Caki2 (cell line): ENCODE measurements at places on chromosomes 16 and 17.

DNA sequence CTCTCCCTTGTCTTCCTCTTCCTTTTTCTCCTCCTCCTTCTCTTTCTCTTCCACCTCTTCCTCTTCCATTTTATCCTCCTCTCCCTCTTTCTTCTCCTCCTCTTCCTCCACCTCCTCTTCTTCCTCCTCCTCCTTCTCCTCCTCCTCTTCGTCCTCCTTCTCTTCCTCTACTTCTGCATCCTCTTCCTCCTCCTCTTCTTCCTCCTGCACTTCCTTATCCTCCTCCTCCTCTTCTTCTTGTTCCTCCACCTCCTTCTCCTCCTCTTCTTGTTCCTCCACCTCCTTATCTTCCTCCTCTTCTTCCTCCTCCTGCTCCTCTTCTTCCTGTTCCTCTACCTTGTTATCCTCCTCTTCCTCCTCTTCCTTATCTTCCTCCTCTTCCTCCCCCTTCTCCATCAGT, 28.8 kb upstream of the GPR139 start:
- no peak for DNase-seq

GRCh38 chr17:71187145-71187878, 933.5 kb upstream of the SOX9 start:
- no peak for DNase-seq

GRCh38 chr17:44069974-44070454, 521 bp upstream of the G6PC3 start:
- no peak for DNase-seq

- no peak for DNase-seq
Observed at GRCh38 chr16:84614968-84615813, 2.7 kb downstream of the COTL1 start.

- no peak for DNase-seq
Observed at GRCh38 chr17:77420095-77420803, 279.5 kb downstream of the SEC14L1 start.

- DNase-seq = no peak
Observed at GRCh38 chr17:72502371-72503341, 381.8 kb downstream of the SOX9 start.

- DNase-seq = no peak
Observed at GRCh38 chr17:39979893-39980350, 685 bp upstream of the PSMD3 start.

- DNase-seq = no peak
Observed at GRCh38 chr16:7615565-7615964, 282.9 kb downstream of the RBFOX1 start.

DNA sequence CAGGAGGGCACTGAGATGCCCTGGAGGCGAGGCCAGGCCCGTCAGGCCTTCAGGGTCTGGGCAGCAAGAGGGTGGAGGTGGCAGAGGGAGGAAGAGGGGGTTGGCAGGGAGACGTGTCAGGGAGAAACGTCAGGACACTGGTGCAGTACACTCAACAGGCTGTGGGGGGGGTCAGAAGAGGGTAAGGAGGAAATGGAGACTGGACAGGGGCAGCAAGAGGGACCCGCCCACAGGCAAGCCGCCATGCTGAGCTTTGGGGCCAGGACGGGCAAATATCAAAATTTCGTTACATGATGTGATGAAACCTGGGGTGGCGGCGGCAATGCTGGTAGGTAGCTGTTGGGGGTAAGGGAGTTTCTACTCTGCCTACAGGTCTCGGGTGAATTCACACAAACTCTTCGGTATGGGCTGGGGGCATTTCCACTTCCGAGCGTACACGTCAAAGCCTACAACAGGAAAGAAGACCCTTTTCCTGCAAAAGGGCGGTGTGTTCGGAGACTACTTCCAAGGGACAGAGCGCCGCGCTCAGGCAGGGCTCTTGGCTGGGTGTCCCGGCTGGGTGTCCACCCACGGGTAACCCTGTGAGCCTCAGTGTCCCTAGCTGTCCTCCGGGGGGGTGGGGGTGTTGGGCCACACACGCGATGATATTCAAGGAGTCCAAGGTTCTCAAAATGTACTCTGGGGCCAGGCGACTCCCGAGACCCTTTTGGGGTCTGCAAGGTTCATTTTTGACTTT, 43.3 kb upstream of the ATP2A3 start:
- DNase-seq = no peak

GRCh38 chr16:50597563-50598255, 49.5 kb downstream of the NKD1 start:
- no peak for DNase-seq

DNA sequence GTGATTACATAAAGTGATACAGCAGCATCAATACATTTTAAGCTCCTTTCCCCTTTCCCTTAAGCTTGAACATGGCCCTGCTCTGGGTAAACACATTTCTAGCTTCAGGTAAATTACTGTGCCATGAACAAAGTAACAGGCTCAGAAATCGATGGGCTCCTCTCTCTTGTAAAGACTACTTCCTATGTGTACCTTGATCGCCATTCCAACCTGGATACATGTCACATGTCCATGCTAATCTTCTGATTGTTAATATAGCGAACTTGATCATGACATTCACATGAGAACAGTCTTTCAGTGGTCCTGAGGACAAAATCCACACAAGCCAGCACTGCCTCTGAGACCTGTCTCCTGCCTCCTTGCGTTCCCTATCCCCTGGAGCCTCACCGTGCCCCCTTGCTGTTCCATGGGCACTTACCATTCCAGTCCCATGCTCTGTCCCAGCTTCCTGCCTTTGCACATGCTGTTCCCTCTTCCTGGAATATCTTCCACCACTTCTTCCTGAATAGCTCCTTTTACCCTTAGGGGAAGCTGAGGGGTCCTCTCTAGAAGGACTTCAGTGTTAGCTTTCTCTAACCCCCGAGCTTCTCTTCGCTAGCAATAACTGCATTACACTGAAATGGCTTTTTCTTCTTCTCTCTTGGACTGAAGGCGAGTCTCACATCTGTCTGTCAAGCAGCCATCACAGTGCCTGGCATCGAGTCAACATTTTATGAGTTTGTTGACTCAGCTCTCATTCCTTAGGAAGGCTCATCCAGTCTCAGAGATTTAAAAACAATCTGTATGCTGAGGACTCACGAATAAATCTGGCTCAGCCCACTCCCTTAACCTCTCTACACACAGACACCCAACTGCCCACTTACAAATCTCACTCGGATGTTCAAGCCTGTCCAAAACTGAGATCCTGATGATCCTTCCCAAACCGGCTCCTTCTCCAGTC, 93.3 kb downstream of the ASIC2 start:
- peak; percentile 17 for DNase-seq

GRCh38 chr17:82350182-82351030, 8.6 kb upstream of the TEX19 start:
- DNase-seq = no peak

DNA sequence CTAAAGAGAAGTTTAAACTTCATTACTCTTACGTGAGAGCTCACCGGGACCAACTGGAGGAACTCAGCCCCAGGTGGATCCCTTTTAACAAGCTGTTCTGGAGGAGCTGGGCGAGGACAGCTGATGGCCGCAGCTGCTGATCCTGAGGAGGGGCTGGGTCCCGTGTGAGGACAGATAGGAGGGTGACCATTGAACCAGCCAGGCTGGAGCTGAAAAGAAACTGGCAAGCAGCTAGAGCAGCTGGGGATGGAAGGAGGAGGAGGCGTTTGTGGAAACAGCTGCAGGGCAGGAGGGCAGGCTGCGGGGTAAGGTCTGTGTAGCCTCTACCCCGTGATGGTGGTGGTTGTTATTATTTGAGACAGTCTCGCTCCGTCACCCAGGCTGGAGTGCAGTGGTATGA, 119.5 kb downstream of the AATF start:
- no peak for DNase-seq

DNA sequence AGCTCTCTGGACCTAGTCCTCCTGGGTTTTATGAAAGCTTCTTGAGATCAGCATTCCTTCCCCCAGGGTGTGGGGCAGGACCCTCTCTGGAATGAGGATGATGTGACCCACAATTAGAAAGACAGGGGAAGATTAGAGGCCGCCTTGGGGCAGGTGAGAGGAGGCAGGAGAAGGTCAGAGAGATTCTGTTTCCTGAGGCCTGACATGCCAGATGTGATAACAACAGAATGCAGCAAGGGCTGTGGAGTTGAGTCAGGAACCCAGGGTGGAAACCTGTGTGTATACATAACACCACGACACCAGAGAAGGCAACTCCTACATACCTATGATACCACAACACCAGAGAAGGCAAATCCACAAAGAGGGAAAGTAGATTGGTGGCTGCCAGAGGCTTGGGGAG, 5.4 kb upstream of the SLC5A10 start:
- no peak for DNase-seq

- no peak for DNase-seq
Observed at GRCh38 chr16:23131436-23131835, 17.8 kb downstream of the USP31 start.

DNA sequence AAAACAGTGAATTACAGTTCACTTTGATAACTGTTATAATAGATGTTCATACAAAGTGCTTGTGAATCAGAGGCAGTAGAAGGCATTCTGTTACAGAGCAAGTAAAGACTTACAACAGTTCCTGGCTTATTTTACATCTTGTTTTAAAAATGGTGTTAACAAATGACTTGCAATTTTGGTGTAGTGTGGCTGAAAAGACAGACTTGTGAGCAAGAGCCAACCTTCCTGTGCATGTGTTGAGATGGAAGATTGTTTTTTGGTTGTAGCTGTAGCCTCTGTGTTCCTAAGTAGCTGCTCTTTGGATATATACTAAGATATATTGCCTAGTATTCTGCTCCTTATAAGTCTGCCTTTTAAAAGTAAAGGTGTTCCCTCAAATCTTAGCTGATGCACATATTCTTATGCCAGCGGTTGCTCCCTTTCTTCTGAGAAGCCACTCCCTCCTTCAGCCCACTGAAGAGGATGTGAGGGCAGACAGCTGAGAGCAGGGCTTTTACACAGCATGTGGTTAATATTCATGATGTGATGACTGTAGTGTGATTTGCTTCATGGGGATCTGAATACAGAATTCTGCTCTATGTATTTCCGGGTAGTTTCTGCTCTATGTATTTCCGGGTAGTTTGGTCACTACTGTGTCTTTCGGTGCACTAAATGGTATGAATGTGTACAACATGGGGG, 182.3 kb downstream of the PHKB start:
- DNase-seq = no peak

- DNase-seq = no peak
Observed at GRCh38 chr16:69706256-69706974, 19.9 kb downstream of the NQO1 start.

GRCh38 chr16:21666772-21667171, 3.0 kb downstream of the OTOA start:
- DNase-seq = no peak

- no peak for DNase-seq
Observed at GRCh38 chr17:31054761-31055160, 40.0 kb upstream of the NF1 start.

- DNase-seq = no peak
Observed at GRCh38 chr17:80362428-80363119, 52.4 kb upstream of the ENDOV start.

- DNase-seq = no peak
Observed at GRCh38 chr17:80312621-80313135, 52.0 kb downstream of the RNF213 start.

DNA sequence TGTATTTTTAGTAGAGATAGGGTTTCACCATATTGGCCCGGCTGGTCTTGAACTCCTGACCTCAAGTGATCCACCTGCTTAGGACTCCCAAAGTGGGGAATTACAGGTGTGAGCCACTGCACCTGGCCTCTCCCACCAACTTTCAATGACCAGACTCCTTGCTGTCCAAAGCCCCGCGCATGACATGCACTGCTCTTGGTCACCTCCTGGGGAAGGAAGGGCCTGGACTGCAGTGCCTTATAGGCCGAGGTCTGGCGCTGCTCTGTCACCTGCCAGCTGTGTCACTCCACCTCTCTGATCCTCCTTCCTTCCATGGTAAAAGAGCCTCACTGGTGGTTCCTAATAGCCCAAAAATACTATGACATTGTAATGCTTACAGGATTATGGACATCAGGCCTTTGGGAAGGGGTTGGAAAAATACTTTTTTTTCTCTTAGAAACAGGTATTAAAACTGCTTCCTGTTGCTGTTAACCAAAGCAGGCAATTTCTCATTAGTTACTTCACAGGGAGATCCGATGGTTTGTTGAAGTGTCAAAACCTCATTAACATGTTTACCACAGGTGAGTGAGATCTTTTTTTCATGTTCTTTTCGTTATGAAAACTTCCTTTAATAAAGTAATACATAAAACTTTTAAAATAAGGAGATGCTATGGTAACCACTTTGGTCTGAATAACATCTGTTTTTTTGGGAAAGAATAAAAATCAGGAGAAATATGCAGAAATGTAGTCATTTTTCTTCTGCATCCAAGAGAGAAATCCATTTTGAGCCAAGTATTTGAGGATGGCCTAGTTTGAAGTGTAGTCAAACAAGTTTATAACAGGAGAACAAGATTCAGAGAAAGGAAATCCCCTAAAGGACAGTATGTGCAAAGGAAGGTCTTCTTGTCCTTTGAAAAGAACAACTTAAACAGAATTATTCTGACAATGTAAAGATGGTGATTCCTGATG, 35.5 kb downstream of the GRB7 start:
- no peak for DNase-seq

GRCh38 chr17:44607836-44608690, 48.2 kb upstream of the MEIOC start:
- no peak for DNase-seq

DNA sequence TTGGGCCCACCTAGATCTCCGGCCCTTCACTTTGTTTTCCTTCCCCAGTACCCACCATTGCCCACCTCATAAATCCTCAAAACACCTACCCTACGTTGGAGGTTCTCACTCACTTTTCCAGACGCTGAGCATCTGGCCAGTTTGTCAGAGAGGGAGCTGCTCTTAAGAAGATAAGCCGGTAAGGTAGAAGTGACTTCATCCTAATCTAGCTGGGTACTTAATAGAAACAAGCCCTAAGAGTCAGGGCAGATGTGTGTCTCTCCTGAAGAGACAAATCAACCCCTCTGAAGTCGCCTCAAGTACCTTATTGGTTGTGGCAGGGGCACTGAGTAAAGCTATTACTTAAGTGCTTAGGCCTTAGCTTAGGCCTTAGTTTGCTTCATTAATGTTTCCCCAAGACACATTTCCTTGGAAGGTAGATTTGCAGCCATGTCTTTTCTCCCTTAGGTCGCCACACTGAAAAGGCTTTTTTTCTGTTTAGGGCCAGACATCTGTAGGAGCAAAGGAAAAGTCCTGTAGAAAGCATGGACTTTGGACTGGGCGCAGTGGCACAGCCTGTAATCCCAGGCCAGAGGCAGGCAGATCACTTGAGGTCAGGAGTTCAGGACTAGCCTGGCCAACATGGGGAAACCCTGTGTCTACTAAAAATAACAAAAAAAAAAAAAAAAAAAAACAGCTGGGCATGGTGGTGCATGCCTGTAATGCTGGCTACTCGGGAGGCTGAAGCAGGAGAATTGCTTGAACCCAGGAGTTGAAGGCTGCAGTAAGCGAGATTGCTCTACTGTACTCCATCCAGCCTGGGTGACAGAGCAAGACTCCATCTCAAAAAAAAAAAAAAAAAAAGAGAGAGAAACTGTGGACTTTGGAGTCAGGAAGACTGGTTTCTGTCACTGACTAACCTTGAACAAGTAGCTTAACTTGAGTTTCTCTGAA, 1.0 kb downstream of the TACO1 start:
- peak; percentile 33 for DNase-seq
